ENCODE measurements at places on chromosomes 12 and 14. TPM values are rescaled to one million over a fixed set of nuclear protein-coding genes. Genes with fewer than 3 reads are reported as not detected.

GRCh38 chr14:71824816-71825215, 107.4 kb upstream of the RGS6 start:
- DNase-seq, result no peak

The C12orf42 gene
- not detected for total RNA-seq

DNA sequence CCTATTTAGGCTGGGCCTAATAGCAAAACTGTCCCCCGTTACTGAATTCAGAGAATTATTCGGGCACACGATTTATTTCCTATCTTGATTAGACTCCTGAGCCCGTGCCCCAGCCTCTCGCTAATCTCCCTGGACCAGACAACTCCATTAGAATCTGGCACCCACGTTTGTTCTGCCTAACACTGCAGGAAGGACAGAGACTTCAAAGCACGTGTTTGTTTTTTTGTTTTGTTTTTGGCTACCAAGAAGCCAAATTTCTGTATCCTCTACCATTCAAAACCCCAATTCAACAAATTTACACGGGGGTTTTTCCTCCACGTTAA, 4.8 kb downstream of the USP44 start:
- no peak for DNase-seq

DNA sequence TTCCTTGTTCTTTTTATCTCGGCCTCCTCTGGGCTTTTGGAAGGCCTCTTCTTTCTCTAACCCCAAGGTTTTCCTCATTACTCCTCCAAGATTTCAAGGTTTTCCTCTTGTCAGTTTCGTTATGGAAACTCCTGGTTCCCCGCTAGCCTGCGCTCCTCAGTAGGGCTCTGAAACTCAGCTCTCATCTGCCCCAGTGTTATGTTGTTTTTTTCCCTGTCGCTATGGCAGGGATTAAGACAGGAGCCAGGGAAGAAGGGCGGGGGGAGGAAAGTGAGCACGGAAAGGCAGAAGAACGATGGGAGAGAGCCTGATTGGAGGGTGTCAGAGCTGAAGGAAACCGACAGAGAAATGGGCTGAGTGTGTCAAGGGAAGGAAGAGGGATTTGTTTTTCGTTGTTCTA, 26.5 kb upstream of the JDP2 start:
- no peak for DNase-seq

The MAGOHB gene
- total RNA-seq, result 7.6 TPM

GRCh38 chr12:19847294-19848059, 408.2 kb downstream of the AEBP2 start:
- no peak for DNase-seq

- no peak for DNase-seq
Observed at GRCh38 chr12:10562306-10562933, 51.0 kb downstream of the MAGOHB start.

The DAO gene
- 28.3 TPM for total RNA-seq

DNA sequence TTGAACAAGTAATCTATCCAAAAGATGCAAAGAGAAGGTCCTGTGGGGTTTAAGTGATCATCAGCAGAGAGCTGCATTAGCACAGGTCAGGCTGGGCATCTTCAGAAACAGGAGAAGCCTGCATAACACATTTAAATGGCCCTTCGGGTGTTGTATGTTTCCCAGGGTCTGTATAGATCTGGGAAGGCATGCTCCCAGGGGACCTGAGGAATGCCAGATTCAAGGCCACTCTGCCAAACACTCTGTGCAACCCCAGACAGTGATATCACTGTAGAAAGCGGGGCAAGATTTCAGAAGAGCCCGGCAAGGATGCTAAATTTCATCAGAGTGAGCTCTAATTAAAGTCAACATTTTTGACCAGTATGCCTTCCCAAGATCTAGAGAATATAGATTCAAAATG, 92.9 kb downstream of the ARMH4 start:
- no peak for DNase-seq

GRCh38 chr14:68346556-68347343, 446.1 kb downstream of the ZFP36L1 start:
- no peak for DNase-seq

The BDKRB2 gene
- 0.25 TPM for total RNA-seq

DNA sequence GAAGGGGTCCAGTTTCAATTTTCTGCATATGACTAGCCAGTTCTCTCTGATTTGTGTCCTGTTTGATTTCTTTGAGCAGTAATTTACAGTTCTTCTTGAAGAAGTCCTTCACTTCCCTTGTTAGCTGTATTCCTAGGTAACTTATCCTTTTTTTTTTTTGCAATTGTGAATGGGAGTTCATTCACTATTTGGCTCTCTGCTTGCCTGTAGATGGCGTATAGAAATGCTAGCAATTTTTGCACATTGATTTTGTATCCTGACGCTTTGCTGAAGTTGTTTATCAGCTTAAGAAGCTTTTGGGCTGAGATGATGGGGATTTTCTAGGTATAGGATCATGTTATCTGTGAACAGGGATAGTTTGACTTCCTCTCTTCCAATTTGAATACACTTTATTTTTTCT, 77.6 kb upstream of the NID2 start:
- DNase-seq, result no peak

- no peak for DNase-seq
Observed at GRCh38 chr14:100904307-100905087, 975 bp upstream of the RTL1 start.

- no peak for DNase-seq
Observed at GRCh38 chr12:120654656-120655055, 14.2 kb downstream of the CABP1 start.

The WASHC4 gene
- 59.1 TPM for total RNA-seq

DNA sequence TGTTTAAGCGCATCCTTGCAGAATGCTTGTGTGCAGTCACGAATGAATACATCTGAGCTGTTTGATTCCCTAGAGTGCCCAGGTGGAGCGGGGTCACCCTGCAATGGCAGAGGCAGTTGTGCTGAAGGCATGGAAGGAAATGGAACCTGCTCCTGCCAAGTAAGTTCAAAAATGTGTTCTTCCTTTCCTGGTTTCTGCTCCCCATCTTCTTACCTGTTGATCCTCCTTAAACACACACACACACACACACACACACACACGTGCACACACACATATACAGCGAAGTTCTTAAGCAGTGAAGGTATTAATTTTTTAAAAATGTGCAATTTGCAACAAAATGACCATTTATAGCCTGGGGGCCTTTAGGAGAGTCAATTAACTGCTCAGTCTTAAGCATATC, 33.3 kb downstream of the STAB2 start:
- no peak for DNase-seq

The NFATC4 gene
- total RNA-seq, result 1.4 TPM

GRCh38 chr14:90630171-90630806, 185.9 kb downstream of the TTC7B start:
- DNase-seq, result no peak

GRCh38 chr14:23441076-23441475, 5.6 kb upstream of the MYH7 start:
- no peak for DNase-seq

The RIMBP2 gene
- 0.17 TPM for total RNA-seq

- DNase-seq, result no peak
Observed at GRCh38 chr12:52776435-52776834, 710 bp downstream of the KRT76 start.

- DNase-seq, result no peak
Observed at GRCh38 chr12:89529738-89530137, 3.9 kb upstream of the POC1B start.

The PPM1A gene
- 33.2 TPM for total RNA-seq

The SLC25A47 gene
- total RNA-seq, result 454 TPM

DNA sequence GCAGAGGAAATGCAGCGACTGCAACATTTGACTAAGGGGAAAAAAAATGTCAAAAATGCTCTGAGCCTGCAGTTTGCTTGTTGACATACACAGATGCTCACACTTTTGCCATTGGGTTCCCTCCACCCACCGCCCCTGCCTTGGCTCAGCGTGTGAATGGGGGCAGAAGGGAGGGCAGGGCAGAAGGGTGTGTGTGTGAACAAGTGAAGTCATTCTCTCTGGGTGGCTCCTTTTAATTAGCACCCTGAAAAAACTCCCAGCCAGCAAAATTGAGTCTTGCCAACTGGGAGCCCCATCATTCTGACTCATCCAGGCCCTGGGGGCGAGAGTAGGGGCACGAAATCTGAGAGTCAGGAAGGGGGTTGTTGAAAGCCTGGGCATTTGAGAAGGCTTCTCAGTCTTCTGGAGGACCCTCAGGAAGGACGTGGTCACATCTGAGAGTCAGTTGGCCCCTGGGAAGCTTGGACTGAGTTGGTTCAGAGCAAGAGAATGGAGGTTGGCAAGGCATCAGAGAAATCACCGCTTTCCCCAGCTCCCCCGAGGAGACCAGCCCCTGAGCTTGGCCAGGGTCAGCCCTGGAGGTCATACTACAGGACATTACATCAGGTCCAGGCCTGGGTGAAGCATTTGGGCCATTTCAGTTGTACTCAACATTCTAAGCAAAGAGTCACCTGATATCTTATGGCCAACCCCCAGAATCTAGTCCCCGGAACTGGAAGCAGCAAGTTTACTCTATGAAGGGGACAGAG, 22.7 kb upstream of the KRT78 start:
- no peak for DNase-seq

The ACRBP gene
- total RNA-seq, result 0.50 TPM

- no peak for DNase-seq
Observed at GRCh38 chr14:74065746-74066575, 18.3 kb downstream of the ALDH6A1 start.

DNA sequence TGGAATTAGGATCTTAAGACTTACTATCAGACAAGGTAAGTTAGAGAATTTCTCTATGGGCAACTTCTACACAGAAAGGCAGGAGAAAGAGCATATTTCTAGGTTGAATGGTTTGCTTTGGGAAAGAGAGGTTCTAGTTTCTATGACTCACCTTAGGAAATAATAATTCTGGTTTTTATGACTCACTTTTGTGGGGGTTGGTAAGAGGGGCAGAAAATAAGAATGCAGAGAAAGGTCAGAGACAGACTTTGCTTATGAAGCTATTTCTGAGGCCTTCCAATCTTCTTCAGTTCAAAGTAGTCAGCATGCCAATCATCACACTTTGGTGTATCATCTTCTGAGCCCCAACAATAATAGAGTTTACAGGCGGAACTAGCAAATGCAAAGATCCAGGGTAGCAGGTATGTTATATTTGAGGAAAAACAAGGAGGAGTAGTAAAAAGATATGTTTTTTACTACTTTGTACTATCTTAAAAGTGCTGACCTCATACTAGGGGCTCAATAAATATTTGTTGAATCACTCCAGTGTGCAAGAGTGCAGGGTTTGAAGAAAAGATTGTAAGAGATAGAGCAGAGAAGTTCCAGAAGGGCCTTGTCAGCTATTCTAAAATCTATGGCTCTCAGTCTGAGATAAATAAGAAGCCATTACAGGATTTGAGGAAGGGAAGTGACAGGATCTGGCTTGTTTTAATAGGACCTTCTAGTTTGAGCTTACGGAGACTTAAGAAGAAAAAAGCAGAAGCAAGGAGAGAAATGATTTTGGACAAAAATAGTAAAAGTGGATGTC, 56.7 kb upstream of the LRFN5 start:
- no peak for DNase-seq

- DNase-seq, result no peak
Observed at GRCh38 chr12:55743406-55744339, 751 bp downstream of the GDF11 start.

- no peak for DNase-seq
Observed at GRCh38 chr12:111275308-111275707, 93.6 kb downstream of the PHETA1 start.

The CELA1 gene
- total RNA-seq, result not detected

The PTGDR gene
- total RNA-seq, result 1.4 TPM

The MYF6 gene
- total RNA-seq, result not detected

The PTPRQ gene
- 0.08 TPM for total RNA-seq

DNA sequence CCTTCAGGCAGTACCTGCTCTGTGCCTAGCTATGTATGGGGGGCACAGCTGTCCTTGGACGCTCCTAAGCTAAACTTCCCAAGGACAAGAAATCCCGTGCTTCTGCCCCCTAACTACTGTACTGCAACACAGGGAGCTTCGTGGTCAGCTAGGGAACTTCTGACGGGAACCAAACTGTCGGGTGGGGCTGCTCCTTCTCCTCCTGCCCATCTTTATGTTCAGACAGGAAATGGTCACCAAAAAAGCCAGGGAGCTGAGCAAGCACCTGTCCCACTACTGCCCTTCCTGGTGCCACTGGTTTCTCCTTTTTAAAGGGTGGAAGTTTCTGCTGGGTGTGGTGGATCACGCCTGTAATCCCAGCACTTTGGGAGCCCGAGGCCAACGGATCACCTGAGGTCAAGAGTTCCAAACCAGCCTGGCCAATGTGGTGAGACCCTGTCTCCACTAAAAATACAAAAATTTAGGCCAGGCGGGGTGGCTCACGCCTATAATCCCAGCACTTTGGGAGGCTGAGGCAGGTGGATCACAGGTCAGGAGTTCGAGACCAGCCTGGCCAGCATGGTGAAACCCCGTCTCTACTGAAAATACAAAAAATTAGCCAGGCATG, 26.6 kb downstream of the PXN start:
- DNase-seq, result no peak

DNA sequence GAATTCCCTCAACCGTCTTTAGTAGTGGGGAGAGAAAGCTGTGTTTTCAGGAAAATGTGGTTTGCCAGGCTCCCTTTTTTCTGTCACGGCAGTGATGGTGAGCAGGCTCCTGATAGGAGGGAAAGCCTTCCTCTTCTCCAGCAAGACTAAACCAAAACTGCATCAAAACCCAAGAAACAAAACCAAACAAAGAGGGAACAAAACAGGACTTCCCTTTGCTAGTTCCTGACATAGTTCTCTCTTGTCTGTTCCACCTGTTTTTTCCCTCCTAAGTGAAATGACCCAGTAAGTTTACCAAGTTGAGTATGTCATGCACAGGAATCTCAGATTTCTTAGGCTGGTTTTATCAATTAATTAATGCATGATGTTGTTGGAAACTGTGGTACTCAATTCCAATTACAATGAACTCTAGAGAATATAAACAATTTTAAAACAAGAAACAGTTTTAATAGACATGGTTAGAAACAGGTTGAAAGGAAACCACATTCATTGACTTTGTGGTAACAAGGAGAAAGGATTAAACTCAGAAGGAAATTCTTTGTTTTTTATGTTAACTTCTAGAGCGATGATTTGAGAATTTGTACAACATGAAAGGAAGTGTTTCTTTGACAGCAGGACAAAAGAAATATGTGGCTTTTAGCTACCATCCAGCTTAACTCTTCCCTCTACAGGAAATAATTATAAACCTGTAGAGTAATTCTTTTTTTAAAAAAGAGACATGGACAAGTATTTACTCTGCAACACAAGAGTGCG, 23.0 kb upstream of the CSRP2 start:
- DNase-seq, result no peak

DNA sequence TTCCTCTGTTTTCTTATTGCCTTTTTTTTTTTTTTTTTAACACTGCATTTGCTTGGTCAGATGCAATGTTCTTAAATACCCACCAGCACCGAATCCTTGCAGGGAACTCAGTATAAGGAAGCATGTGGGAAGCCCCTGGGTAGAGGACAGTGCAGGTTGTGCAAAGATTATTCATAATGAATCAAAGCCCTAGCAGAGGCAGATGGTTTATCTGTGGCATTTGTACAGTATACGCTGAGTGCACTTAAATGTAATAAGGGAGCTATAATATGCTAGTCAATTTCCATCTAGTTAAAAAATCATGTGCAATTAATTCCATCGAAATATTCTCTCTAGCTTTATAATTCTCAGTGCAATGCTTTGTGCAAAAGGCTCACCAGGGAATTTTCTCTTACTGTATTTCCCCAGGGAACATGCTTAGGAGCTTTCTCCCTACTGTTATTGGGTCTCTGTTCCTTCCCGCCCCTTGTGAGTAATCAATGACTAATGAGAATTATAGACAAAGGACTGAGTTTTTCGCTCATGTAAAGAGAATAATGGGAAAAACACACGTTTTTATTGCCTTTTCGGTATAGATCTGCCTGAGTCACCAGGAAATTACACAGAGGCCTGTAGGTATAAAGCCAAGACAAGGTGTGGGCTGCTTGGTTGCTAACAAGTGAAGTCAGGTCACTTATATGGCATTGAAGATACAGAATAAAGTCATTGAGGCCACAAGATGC, 1214.3 kb upstream of the TMEM132C start:
- DNase-seq, result no peak

The CCDC77 gene
- total RNA-seq, result 3.9 TPM

The TCP11L2 gene
- 98.1 TPM for total RNA-seq

The PAX9 gene
- total RNA-seq, result not detected
